Osteocyte (in vitro differentiated cells): ENCODE measurements at places on chromosomes 7 and 10. TPM values are rescaled to one million over a fixed set of nuclear protein-coding genes. Genes with fewer than 3 reads are reported as not detected.
A peak's percentile ranks its signal among the peaks of the same experiment; 100 is the strongest.

DNA sequence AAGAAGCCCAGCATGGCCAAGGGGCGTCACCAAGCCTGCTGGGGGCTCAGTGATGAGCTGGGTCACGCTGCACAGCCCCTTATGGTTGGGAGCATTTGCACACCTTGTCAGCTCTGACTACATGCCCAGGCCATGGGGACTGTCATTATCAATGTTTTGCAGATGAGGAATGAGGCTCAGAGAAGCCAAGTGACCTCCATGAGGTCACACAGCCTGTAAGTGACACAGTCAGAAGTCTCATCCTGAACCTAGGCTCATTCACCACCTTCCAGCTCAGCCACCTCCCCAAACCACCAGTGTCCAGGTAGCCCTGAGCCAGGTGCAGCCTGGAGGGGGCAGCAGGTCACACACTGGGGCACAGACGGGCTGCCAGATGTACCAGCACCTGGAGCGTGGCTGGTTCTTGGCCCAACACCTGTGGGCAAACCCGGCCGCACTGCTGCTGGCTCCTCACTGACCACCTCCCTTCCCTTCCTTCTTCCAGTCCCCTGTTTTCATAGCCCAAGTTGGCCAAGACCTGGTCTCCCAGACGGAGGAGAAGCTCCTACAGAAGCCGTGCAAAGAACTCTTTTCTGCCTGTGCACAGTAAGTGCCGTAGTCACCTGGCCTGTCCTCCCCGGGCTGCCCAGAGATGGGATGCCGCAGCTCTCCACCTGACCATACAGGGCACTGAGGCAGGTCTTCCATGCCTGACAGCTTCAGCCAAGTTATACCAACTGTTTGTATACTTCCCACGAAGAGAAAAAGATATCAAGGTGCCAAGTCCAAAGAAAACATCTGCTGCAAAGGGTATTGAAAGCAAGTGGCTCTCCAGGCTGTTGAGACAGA is 119.6 kb downstream of the RGS10 start:
- H3K4me1 ChIP-seq = peaks cover 19% of the 10 kb centered on the region
- no peaks in the 10 kb centered on the region for H3K27me3 ChIP-seq
- H3K4me3 ChIP-seq = no peak overlapping the region
- no peak for DNase-seq

GRCh38 chr7:50273870-50274269 is 30.6 kb upstream of the IKZF1 start:
- peaks cover 2% of the 10 kb centered on the region for H3K27me3 ChIP-seq
- no peak for DNase-seq
- H3K36me3 ChIP-seq = no peaks in the 10 kb centered on the region
- H3K4me1 ChIP-seq = no peaks in the 10 kb centered on the region

- H3K27ac ChIP-seq = no peak overlapping the region
- peaks cover 55% of the 10 kb centered on the region for H3K27me3 ChIP-seq
- H3K4me3 ChIP-seq = no peak overlapping the region
- peaks cover 2% of the 10 kb centered on the region for H3K36me3 ChIP-seq
Observed at GRCh38 chr7:155283565-155284194, 14.0 kb upstream of the INSIG1 start.

PIK3CG gene
- not detected in 2 replicates for total RNA-seq

BRAT1 gene
- 27.8 and 29.4 TPM in 2 replicates for total RNA-seq

- no peak overlapping the region for H3K4me3 ChIP-seq
- no peak for DNase-seq
- no peak overlapping the region for H3K27ac ChIP-seq
- no peaks in the 10 kb centered on the region for H3K4me1 ChIP-seq
- H3K36me3 ChIP-seq = peaks cover 6% of the 10 kb centered on the region
Observed at GRCh38 chr10:112614586-112614985, 167.6 kb downstream of the VTI1A start.

DNA sequence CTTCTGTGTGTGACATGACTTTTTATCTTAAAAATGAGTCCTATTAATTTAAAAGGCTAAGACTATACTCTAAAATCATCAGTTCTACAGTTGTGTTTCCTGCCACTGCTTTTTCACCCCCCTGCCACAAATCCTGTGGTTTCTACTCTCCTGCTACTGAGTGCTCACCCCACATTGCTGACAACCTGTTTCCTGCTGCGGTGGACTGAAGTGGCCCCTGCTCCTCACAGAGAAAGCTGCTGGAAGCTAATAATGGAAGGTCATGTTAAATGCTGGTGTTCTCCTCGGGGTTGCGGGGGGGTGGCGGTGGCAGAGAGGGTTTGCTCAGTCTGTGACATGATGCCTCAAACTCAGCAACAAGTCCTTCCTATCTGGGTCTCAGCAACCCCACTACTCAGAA is 113.2 kb upstream of the INHBA start:
- peaks cover 11% of the 10 kb centered on the region for H3K36me3 ChIP-seq
- no peak for DNase-seq
- no peak overlapping the region for H3K4me3 ChIP-seq
- peak overlapping the region; percentile 79 for H3K27ac ChIP-seq
- H3K4me1 ChIP-seq = peaks cover 53% of the 10 kb centered on the region

PKD1L1 gene
- total RNA-seq = 0.05 and 0.13 TPM in 2 replicates

NAT16 gene
- 0.16 TPM in 1 of 2 replicates, not detected in the other for total RNA-seq

TRUB1 gene
- total RNA-seq = 15.9 and 18.5 TPM in 2 replicates

TLX1 gene
- not detected in 2 replicates for total RNA-seq

- peaks cover 26% of the 10 kb centered on the region for H3K36me3 ChIP-seq
- H3K4me1 ChIP-seq = peaks cover 76% of the 10 kb centered on the region
- no peak overlapping the region for H3K4me3 ChIP-seq
- DNase-seq = no peak
- H3K27ac ChIP-seq = peak overlapping the region; percentile 97
- no peaks in the 10 kb centered on the region for H3K27me3 ChIP-seq
Observed at GRCh38 chr7:129865925-129866201, 86.9 kb downstream of the UBE2H start.

AKR1C4 gene
- total RNA-seq = not detected in 2 replicates

DNA sequence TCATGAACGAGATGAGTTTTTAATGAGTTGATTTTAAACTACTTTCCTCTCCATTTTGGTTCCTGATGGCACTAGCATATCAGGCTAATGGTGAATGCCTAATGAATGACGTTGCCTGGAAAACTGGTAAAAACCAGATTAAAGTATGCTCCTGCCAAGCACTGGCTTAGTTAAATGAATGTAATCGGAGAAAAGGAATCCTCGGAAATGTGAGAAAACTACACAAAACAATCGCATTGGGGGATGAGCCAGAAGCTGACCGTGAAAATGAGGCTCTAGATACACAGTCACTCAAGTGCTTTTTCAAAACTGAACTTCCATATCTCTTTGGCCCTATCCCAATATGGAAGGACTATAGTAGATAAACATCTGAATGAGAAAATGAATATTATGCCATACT is 153.8 kb upstream of the COL1A2 start:
- no peaks in the 10 kb centered on the region for H3K27me3 ChIP-seq
- H3K36me3 ChIP-seq = no peaks in the 10 kb centered on the region
- DNase-seq = no peak
- no peak overlapping the region for H3K4me3 ChIP-seq
- peaks cover 12% of the 10 kb centered on the region for H3K4me1 ChIP-seq

GRCh38 chr10:86251426-86251825 is 115.2 kb downstream of the GRID1 start:
- H3K4me1 ChIP-seq = no peaks in the 10 kb centered on the region
- H3K36me3 ChIP-seq = no peaks in the 10 kb centered on the region
- no peaks in the 10 kb centered on the region for H3K27me3 ChIP-seq
- no peak overlapping the region for H3K27ac ChIP-seq
- DNase-seq = no peak
- no peak overlapping the region for H3K4me3 ChIP-seq

GRCh38 chr7:23473844-23474093 is 3.5 kb upstream of the IGF2BP3 start:
- H3K27me3 ChIP-seq = peaks cover 9% of the 10 kb centered on the region
- peaks cover 30% of the 10 kb centered on the region for H3K4me1 ChIP-seq
- DNase-seq = no peak
- H3K36me3 ChIP-seq = no peaks in the 10 kb centered on the region

DNA sequence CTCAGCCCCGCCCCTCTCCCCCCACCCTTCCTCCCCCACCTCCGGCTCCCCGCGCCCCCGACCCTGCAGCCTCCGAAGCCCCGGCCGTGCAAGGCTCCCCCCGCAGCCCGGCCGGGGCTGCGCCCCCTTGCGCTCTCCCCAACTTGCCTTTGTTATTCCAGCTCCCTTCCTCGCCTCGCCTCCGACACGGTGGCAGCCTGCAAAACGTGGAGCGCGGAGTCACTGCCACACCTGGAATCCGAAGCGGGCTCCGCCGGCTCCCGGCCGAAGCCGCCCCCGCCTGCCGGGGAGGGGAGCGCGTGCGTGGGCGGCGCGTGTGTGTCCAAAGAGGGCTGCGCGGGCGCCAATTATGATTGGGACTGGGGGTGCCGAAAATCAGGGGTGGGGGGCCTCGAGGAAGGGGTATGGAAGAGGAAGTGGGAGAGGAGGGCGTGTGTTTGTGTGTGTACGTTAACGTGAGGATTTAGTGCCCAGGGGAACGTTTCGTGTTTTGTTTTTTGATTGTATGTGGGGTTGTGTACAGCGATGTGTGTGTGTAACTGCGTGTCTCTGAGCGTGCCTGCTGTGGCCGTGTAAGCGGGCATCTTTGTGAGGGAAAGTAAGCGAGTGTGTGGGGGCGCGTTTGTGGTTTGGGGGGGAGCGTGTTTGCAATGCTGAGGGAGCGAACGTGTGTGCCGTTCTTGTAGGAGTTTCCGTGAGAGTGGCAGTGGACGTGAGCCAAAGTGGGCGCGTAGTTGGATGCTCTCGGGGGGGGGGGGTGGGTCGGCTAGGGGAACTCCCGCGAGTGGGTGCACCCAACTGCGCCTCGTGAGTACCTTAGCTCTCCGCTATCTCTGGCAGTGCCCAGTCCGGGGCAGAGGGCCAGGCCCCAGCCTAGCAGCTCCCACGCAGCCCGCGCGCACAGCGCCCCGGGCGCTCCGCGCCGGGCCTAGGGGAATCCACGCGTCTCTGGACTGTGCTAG is 1.2 kb upstream of the ZMIZ1 start:
- DNase-seq = peak; percentile 96
- peak overlapping the region; percentile 90 for H3K27ac ChIP-seq
- H3K27me3 ChIP-seq = no peaks in the 10 kb centered on the region
- no peaks in the 10 kb centered on the region for H3K36me3 ChIP-seq
- H3K4me3 ChIP-seq = peak overlapping the region; percentile 79
- peaks cover 27% of the 10 kb centered on the region for H3K4me1 ChIP-seq

ADAM12 gene
- 41.7 and 45.6 TPM in 2 replicates for total RNA-seq

DNA sequence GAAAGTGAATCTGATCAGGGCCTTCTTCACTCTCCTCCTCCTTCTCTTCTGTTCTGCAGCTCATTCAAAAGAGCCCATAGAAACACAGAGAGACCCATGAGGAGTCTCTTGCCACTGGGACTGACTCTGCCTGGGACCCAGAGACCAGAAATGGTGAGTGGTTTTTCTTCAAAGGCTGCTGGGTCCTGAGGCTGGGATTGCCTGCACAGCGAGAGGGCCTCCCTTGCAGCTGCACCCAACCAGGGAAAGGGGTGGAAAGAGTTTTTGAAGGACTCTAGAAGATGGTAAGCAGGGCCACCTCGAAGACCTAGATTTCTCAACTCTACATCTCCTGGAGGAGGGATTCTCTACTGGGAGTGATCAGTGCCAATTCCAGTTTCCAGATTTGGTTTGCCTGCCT is 15.5 kb upstream of the HOXA13 start:
- H3K4me3 ChIP-seq = no peak overlapping the region
- H3K4me1 ChIP-seq = peaks cover 2% of the 10 kb centered on the region
- H3K36me3 ChIP-seq = no peaks in the 10 kb centered on the region
- H3K27ac ChIP-seq = no peak overlapping the region

DNA sequence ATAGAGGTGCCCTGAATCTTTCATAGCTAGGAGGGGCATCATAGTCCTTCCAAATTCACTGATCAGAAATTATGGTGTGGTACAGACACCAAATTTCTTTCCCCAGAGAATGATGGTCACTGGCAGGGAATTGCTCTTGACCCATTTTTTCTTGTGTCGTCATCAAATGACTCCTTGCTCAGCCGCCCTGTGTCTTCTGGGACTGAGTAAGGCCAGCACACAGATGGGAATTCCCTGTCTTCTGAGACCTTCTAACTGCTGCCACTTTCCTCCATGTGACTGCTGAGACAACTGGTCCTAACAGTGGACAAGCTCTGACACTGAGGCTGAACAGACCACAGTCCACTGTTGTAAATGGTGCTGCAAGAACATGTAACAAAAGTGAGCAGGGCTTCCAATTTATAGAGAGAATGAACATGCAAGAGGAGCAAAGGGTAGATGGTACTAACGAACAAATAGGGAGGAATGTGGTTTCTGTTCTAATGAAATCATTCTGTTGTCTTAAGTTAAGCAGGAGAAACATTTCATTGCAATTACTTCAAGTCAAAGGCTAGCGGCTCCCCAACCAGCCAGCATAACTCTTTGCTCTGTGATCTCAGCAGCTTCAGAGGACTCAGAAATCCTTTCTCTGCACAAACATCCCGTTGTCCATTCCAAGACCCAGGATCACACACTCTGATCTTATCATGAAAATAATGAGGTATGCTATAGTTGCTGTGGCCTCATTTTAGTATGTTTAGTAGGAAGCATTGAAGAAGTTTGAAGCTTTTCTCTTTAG is 235.9 kb upstream of the PRSS1 start:
- no peak overlapping the region for H3K27ac ChIP-seq
- H3K4me1 ChIP-seq = peaks cover 26% of the 10 kb centered on the region
- peaks cover 60% of the 10 kb centered on the region for H3K27me3 ChIP-seq
- no peak overlapping the region for H3K4me3 ChIP-seq

CNTNAP2 gene
- total RNA-seq = 0.76 and 1.4 TPM in 2 replicates

NPFFR1 gene
- total RNA-seq = not detected in 2 replicates

GRCh38 chr7:124168616-124169015 is 135.7 kb upstream of the TMEM229A start:
- H3K27me3 ChIP-seq = no peaks in the 10 kb centered on the region
- H3K4me3 ChIP-seq = no peak overlapping the region
- H3K27ac ChIP-seq = no peak overlapping the region
- peaks cover 12% of the 10 kb centered on the region for H3K4me1 ChIP-seq
- H3K36me3 ChIP-seq = peaks cover 21% of the 10 kb centered on the region

- no peaks in the 10 kb centered on the region for H3K4me1 ChIP-seq
- no peak overlapping the region for H3K4me3 ChIP-seq
- no peak overlapping the region for H3K27ac ChIP-seq
- no peak for DNase-seq
- H3K36me3 ChIP-seq = no peaks in the 10 kb centered on the region
Observed at GRCh38 chr7:14888962-14889361, 13.6 kb downstream of the DGKB start.

- H3K4me1 ChIP-seq = peaks cover 3% of the 10 kb centered on the region
- no peak overlapping the region for H3K27ac ChIP-seq
- H3K4me3 ChIP-seq = no peak overlapping the region
- no peak for DNase-seq
Observed at GRCh38 chr7:34451923-34452322, 206.1 kb upstream of the NPSR1 start.

GNAT3 gene
- not detected in 2 replicates for total RNA-seq

DNA sequence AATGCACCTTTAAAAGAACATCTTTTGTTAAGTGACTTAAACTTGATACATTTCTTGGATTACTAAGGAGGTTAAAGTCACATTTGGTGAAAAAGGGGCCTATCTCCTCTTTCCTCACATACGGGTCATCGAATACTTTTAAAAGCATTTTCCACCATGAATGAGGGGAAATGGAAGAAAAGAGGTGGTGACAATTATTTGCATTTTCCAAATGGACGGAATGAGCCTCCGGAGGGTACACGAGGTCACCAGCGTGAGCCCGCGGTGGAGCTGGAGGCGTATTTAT is 1.0 kb upstream of the BMPR1A start:
- H3K27ac ChIP-seq = peak overlapping the region; percentile 87
- H3K27me3 ChIP-seq = no peaks in the 10 kb centered on the region
- no peaks in the 10 kb centered on the region for H3K36me3 ChIP-seq
- peak overlapping the region; percentile 83 for H3K4me3 ChIP-seq

TUBAL3 gene
- not detected in 2 replicates for total RNA-seq

- H3K36me3 ChIP-seq = peaks cover 2% of the 10 kb centered on the region
- H3K27ac ChIP-seq = no peak overlapping the region
- no peaks in the 10 kb centered on the region for H3K27me3 ChIP-seq
Observed at GRCh38 chr10:72906446-72906845, 12.9 kb downstream of the OIT3 start.

- peaks cover 42% of the 10 kb centered on the region for H3K4me1 ChIP-seq
- H3K36me3 ChIP-seq = no peaks in the 10 kb centered on the region
Observed at GRCh38 chr10:124738441-124738840, 5.7 kb downstream of the FAM53B start.

OR6V1 gene
- total RNA-seq = not detected in 2 replicates
